Neural progenitor cell (in vitro differentiated cells): ENCODE measurements at places on chromosomes 12 and 14. TPM values are rescaled to one million over a fixed set of nuclear protein-coding genes. Genes with fewer than 3 reads are reported as not detected.

PMCH gene
- total RNA-seq = not detected in 2 replicates

MORN3 gene
- total RNA-seq = 0.19 and 1.3 TPM in 2 replicates

GLIPR1L1 gene
- not detected in 2 replicates for total RNA-seq

SERPINA5 gene
- total RNA-seq = 3.1 and 3.5 TPM in 2 replicates

SMIM41 gene
- total RNA-seq = not detected in 2 replicates

NOVA1 gene
- total RNA-seq = 17.9 and 37.9 TPM in 2 replicates

SLCO1C1 gene
- total RNA-seq = not detected in 2 replicates

MMP14 gene
- 15.1 and 25.2 TPM in 2 replicates for total RNA-seq

TMEM121 gene
- total RNA-seq = 0.90 and 3.6 TPM in 2 replicates

SDSL gene
- total RNA-seq = 3.1 and 3.5 TPM in 2 replicates

SLC2A13 gene
- total RNA-seq = 10.5 and 11.1 TPM in 2 replicates

PEX5 gene
- 20.2 and 46.1 TPM in 2 replicates for total RNA-seq

ATXN2 gene
- total RNA-seq = 24.0 and 34.2 TPM in 2 replicates

CCDC196 gene
- not detected in 2 replicates for total RNA-seq

RDH12 gene
- 1.3 and 1.5 TPM in 2 replicates for total RNA-seq

CCDC177 gene
- 8.6 and 19.7 TPM in 2 replicates for total RNA-seq

HSP90B1 gene
- total RNA-seq = 384 and 588 TPM in 2 replicates

TSPAN11 gene
- total RNA-seq = 7.4 and 27.7 TPM in 2 replicates

FOXA1 gene
- 0.06 and 0.99 TPM in 2 replicates for total RNA-seq

ANG gene
- 0.99 TPM in 1 of 2 replicates, not detected in the other for total RNA-seq

KLHL28 gene
- 14.8 and 21.8 TPM in 2 replicates for total RNA-seq

CDK4 gene
- total RNA-seq = 169 and 348 TPM in 2 replicates

KRT78 gene
- total RNA-seq = not detected in 2 replicates

PYGL gene
- 63.0 and 63.5 TPM in 2 replicates for total RNA-seq

LHX5 gene
- total RNA-seq = 48.4 and 98.7 TPM in 2 replicates

CLEC4C gene
- total RNA-seq = not detected in 2 replicates

GPR68 gene
- total RNA-seq = 0.84 TPM in 1 of 2 replicates, not detected in the other

ASCL1 gene
- total RNA-seq = 0.21 TPM in 1 of 2 replicates, not detected in the other

RHEBL1 gene
- 5.3 and 6.0 TPM in 2 replicates for total RNA-seq

SPIC gene
- total RNA-seq = not detected in 2 replicates

RNASE4 gene
- 2.0 and 2.1 TPM in 2 replicates for total RNA-seq

OR4E2 gene
- not detected in 2 replicates for total RNA-seq

TTC9 gene
- 3.5 and 3.7 TPM in 2 replicates for total RNA-seq

EPYC gene
- not detected in 2 replicates for total RNA-seq

C12orf50 gene
- total RNA-seq = not detected in 2 replicates

FBXL14 gene
- 27.3 and 64.6 TPM in 2 replicates for total RNA-seq

TBX3 gene
- total RNA-seq = not detected in 2 replicates

LYZ gene
- 0.68 TPM in 1 of 2 replicates, not detected in the other for total RNA-seq

BMP4 gene
- 11.0 and 18.4 TPM in 2 replicates for total RNA-seq

WNT1 gene
- total RNA-seq = 0.56 TPM in 1 of 2 replicates, not detected in the other

PRKD1 gene
- total RNA-seq = 8.1 and 8.7 TPM in 2 replicates

PLCZ1 gene
- total RNA-seq = not detected in 2 replicates

MMP17 gene
- total RNA-seq = 2.1 and 7.1 TPM in 2 replicates

C1R gene
- total RNA-seq = 3.3 and 8.8 TPM in 2 replicates

AKAP3 gene
- total RNA-seq = 2.4 and 3.0 TPM in 2 replicates

ALKBH2 gene
- 18.5 TPM in 2 replicates for total RNA-seq

PPM1A gene
- 35.2 and 55.0 TPM in 2 replicates for total RNA-seq

CLMN gene
- total RNA-seq = 6.3 and 6.7 TPM in 2 replicates

RAB35 gene
- total RNA-seq = 17.5 and 24.5 TPM in 2 replicates
